Esophagus squamous epithelium (tissue), 5 donors: ENCODE measurements at places on chromosomes 4 and X. TPM values are rescaled to one million over a fixed set of nuclear protein-coding genes. Genes with fewer than 3 reads are reported as not detected.

The LRRC66 gene
- not detected for total RNA-seq

GRCh38 chr4:28177641-28178040, 1317.0 kb downstream of the STIM2 start:
- no peaks in the 10 kb centered on the region for H3K36me3 ChIP-seq
- no peak for DNase-seq
- no peaks in the 10 kb centered on the region for H3K27me3 ChIP-seq
- no peak overlapping the region for H3K4me3 ChIP-seq
- no peak overlapping the region for H3K27ac ChIP-seq
- H3K4me1 ChIP-seq, result no peaks in the 10 kb centered on the region

The AFM gene
- not detected for total RNA-seq

The SNCA gene
- 16.3 TPM for total RNA-seq

DNA sequence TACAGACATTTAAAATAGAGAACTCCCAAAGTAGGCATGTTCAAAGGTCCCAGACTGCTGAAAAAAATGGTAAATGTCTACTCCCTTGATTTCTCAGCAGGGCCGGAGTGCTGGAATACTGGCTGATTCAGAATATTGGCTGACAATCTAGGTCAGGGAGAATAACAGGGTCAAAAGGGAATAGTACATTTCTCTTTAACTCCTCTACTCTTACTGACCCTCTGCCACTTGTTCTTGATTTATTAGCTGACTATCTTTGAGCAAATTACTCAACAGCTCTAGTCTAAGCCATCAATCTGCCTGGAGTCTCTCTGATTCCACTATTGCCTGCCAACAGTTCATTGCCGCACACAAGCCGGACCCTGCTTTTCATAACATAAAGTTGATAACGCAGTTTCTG, 19.7 kb upstream of the NWD2 start:
- no peak overlapping the region for H3K4me3 ChIP-seq
- no peaks in the 10 kb centered on the region for H3K4me1 ChIP-seq
- no peak for DNase-seq
- H3K36me3 ChIP-seq, result no peaks in the 10 kb centered on the region
